ENCODE measurements at places on chromosomes 12 and 14.
A peak's percentile ranks its signal among the peaks of the same experiment; 100 is the strongest.

- DNase-seq, result no peak
Measured at GRCh38 chr12:29589286-29589820, 91.9 kb upstream of the OVCH1 start.

DNA sequence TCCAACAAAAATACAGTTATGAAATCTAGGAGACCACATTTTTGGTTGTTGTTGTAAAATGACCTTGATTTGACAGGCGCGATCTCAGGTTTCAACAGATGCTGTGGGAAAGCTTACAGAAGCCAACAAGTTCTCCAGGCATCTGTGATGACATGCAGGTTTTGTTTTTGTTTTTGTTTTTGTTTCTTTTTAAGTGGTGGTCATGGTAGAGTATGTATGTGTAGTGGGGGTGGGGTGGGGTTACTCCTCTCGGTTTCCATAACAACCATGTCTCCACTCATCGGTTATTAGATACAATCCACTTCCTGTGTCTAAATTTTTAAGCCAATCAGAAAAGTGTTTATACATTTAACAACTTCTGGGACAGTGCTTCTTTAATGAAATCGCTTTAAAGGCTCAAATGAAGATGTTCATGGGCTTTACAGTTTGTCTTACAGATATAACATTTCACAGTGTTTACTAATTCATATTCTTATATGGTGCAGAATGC lies 199.9 kb upstream of the FOXN3 start:
- no peak for DNase-seq

- no peak for DNase-seq
Measured at GRCh38 chr14:59020382-59020781, 168.1 kb upstream of the DAAM1 start.

GRCh38 chr12:118103201-118103600 lies 610 bp downstream of the VSIG10 start:
- DNase-seq, result peak; percentile 35

DNA sequence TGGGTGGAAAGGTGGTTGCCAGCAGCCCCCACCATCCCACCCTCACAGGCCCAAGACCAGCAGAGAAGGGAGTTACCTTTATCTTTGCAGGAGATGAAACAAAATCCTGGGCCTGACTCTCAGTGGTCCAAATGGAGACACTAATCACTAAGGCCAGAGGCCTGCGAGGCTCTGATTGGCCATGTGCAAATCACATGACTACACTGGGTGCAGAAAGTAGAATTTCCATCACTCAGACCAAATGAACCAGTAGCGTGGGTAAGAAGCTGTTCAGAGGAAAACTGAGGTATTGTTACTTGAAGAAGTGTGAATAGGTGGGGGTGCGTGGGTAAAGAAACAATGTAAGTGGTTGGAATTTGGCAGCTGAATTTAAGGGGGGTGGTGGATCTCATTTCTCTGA lies 20.2 kb upstream of the PPP1CC start:
- DNase-seq, result no peak

DNA sequence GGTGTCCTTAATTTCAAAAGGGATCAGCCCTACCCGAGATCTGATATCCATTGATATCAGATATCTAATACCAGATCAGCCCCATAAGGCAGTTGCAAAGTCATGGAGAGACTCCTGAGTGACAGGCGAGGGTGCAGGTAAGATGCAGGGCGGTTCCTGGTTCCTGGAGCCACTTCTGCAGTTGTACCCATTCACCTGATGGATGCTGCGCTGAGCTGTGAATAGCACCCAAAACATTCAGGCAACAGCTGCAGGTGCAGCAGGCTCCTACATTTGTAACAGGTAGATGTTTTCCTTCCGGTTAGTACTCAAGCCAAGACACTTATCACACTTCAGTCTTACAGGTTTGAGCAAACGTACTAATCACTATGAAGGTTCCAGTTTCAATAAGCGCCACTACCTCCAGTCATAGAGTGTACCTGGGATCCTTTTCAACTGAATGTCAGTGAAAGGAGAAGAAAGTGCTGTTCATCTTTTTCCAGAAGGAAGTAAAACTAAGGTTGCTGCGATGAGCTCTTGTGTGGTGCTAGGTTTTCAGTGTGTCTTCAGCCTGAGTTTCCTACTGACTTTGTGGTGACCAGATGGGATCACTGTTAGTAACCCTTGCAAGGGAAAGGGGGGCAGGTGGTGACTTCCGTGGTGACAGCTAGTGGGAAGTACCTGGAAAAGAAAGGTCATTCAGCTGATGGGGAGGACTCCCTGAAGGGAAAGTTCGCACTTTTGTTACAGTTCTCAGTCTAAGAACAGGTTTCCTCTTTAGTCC lies 1.9 kb downstream of the ATP6V0A2 start:
- DNase-seq, result no peak

DNA sequence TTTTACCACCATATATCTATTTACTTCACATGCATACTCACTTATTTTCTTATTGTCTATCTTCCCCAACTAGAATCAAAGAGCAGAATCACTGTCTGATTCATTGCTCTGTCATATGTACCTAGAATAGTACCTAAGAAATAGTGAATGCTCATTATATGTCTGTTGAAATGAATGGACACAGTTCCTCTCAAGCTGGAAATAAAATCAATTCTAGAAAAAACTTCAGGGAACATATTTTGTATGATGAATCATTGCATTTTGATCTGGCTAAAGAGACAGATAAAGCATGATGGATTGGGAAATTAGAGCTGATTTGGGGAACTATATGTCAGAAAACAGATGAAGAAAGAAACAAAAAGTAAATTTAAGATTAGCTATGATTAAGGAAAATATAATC lies 623.3 kb downstream of the C12orf50 start:
- DNase-seq, result no peak

- no peak for DNase-seq
Measured at GRCh38 chr12:121741743-121742142, 29.2 kb downstream of the TMEM120B start.

GRCh38 chr14:85415015-85415712 lies 114.8 kb upstream of the FLRT2 start:
- no peak for DNase-seq

GRCh38 chr12:27996761-27997160 lies 24.2 kb upstream of the PTHLH start:
- no peak for DNase-seq

DNA sequence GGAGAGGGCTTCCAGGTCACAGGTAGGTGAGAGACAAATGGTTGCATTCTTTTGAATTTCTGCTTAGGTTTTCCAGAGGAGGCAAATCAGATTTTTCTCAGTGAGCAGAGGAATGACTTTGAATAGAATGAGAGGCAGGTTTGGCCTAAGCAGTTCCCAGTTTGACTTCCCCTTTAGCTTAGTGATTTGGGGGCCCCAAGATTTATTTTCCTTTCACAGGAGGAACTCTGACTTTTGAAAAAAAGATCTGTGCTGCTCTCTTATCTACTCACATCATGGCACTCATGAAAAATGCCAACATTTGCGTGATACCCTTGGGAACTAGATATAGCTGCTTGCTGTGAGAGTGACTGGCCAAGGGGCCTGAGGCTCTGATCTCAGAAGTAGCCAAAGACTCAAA lies 58.0 kb upstream of the EVL start:
- DNase-seq, result no peak

- no peak for DNase-seq
Measured at GRCh38 chr12:50110762-50111351, 1.2 kb upstream of the COX14 start.

GRCh38 chr12:81274637-81275529 lies 197.0 kb downstream of the ACSS3 start:
- DNase-seq, result no peak

DNA sequence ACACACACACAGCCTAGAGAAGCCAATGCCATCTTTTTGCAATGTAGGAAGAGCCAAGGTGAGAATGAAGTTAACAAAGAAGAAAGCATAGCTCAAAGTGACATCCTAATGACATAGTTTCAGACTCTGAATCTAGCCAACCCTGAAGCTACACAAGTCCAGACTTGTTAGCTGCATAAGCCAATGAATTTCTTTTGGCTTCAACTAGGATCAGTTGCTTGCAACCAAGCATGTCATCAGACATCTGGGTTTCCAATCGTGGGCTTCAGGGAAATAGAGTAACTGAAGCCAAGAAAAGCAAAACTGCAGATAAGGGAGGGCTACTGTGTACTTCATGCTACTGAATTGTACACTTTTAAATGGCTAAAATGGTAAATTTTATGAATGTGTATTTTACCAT lies 4.4 kb upstream of the GPHN start:
- no peak for DNase-seq

DNA sequence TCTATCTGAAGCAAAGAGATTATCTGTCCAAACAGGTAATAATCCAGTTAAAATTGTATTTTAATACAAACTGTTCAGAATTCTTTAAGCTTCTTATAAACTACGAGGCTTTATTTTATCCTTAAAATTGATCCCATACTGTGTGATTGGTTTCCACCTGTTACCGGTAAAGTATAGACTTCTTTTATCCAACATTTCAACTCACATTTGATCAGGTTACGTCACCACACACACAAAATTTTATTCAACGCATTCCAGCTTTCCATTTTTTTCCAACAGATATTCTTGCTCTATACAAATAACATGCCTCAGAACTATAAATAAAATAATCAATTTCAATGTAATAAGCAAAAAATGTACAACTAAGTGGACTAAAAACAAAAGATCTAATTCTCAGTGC lies 4.5 kb downstream of the NOVA1 start:
- DNase-seq, result no peak

DNA sequence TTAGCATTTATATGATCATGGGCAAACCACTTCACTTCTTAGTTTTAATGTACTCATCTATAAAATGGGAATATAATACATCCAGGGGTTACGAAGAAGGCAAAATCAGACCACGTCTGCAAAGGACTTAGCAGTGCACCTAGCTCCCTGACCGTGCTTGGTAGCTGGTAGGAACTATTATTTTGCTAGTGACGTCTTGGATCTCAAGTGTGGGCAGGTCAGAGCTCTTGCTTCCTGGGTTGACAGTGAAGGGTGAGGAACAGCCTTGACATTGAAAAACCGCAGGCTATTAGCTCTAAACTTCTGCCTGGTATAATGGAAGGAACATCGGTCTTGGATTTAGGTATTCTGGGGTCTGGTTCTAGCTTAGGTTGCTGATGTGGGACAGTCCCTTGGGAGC lies 89.3 kb upstream of the MED13L start:
- no peak for DNase-seq

- peak; percentile 87 for DNase-seq
Measured at GRCh38 chr12:111313833-111314259, 55.0 kb downstream of the PHETA1 start.

DNA sequence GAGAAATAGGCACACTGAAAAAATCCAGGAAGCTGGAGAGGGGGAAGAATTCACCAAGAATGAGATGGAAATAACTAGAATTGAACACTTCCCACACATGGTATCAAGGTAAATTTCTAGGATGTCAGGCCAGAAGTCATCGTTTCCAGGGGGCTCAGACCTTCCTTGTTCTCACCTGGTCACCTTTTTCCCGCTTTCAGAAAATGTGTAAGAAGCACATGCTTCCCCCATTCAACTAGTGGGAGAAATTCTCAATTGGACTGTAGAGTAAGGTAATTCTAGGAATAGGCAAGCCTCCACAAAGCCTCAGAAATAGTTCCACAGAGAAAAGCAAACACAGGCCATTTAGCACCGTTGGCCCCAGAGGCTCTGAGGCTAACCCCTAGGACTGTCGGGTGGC lies 2.8 kb upstream of the PTMS start:
- no peak for DNase-seq

DNA sequence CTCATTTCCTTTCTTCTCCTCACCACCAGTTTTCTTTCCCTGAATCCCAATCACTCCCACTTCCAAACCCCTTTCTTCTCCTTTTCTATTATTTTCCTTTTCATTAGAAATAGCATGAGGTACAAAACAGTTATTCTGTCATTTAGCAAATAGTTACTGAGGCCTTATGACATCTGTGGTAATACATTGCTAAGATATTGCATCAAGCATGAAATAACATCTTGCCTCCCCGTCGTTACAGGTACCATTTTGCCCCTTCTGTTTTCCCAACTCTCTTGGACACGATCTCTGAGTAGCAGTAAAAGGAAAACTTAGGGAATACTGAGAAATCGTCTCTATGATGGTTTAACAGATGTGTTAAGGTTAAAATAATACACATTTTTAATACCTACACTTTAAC lies 175.8 kb upstream of the SOX5 start:
- DNase-seq, result no peak

- DNase-seq, result no peak
Measured at GRCh38 chr12:2631653-2632350, 163.0 kb upstream of the FKBP4 start.

- DNase-seq, result no peak
Measured at GRCh38 chr12:52604859-52605258, 3.6 kb upstream of the KRT72 start.

GRCh38 chr12:116939734-116940133 lies 29.0 kb downstream of the FBXW8 start:
- DNase-seq, result no peak

DNA sequence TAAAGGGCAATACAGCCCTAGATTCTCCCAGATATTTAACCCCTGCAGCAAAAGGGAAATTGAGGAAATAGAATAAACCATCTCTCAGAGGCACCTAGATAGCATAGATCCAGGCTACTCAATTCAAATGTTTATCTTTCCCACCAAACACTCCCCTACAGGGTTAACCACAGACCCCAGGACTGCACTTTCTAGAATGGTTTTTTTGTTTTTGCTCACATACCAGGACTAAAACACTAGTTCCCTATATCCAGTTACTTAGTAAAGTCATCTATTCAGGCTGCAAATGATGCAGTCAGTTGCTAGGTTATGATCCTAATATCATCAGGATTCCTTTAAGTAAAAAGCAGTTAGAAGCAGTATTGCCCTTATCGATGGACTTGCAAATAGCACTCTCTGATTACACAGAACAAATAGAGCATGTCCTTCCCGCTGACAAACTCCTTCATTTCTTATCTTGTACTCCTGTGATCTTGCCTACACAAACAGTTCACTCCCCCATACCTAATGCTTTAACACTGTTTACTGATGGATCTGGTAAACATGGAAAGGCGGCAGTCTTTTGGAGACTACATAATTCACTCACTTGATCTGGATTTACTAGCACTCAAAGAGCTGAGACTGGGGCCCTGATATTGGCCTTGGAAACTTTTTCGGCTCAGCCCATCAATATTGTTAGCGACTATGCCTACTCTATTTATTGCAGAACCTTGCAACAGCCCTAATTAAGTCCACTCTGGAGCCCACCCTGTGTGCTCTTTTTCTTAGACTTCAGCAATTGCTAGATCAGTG lies 257.2 kb upstream of the DIO2 start:
- DNase-seq, result no peak
